ENCODE measurements at places on chromosomes 6 and 20. TPM values are rescaled to one million over a fixed set of nuclear protein-coding genes. Genes with fewer than 3 reads are reported as not detected.
A peak's percentile ranks its signal among the peaks of the same experiment; 100 is the strongest.

The CCHCR1 gene
- total RNA-seq = 41.9 TPM

The EEF1A2 gene
- total RNA-seq = not detected

The ANKRD66 gene
- total RNA-seq = not detected

The LIN28B gene
- not detected for total RNA-seq

- H3K4me3 ChIP-seq = no peak overlapping the region
- H3K27ac ChIP-seq = no peak overlapping the region
- no peaks in the 10 kb centered on the region for H3K36me3 ChIP-seq
- DNase-seq = no peak
- H3K4me1 ChIP-seq = no peaks in the 10 kb centered on the region
- H3K27me3 ChIP-seq = no peaks in the 10 kb centered on the region
Observed at GRCh38 chr6:11848852-11849731, 70.5 kb upstream of the ADTRP start.

The HRH3 gene
- not detected for total RNA-seq

- peaks cover 39% of the 10 kb centered on the region for H3K4me1 ChIP-seq
- DNase-seq = peak; percentile 60
- H3K27me3 ChIP-seq = no peaks in the 10 kb centered on the region
- peak overlapping the region; percentile 72 for H3K4me3 ChIP-seq
Observed at GRCh38 chr20:63947638-63948456, 8.4 kb downstream of the UCKL1 start.

- no peaks in the 10 kb centered on the region for H3K36me3 ChIP-seq
- H3K4me3 ChIP-seq = no peak overlapping the region
- no peak for DNase-seq
- H3K27ac ChIP-seq = no peak overlapping the region
- no peaks in the 10 kb centered on the region for H3K27me3 ChIP-seq
Observed at GRCh38 chr6:167643223-167643622, 183.5 kb upstream of the AFDN start.
